ENCODE measurements at places on chromosomes 7 and 10. TPM values are rescaled to one million over a fixed set of nuclear protein-coding genes. Genes with fewer than 3 reads are reported as not detected.

The CYP2C9 gene
- not detected for total RNA-seq

The RARRES2 gene
- not detected for total RNA-seq

The ZCCHC24 gene
- 0.74 TPM for total RNA-seq

The NPY gene
- total RNA-seq, result not detected

The DENND2A gene
- not detected for total RNA-seq

The C10orf67 gene
- 0.20 TPM for total RNA-seq

The WBP1L gene
- 35.2 TPM for total RNA-seq

The ATOH7 gene
- not detected for total RNA-seq

The OR2A1 gene
- total RNA-seq, result not detected

The UCMA gene
- total RNA-seq, result not detected

The TRIM50 gene
- total RNA-seq, result not detected

The CFAP69 gene
- not detected for total RNA-seq

The CYP3A5 gene
- not detected for total RNA-seq

The PTN gene
- total RNA-seq, result not detected

The TEX36 gene
- total RNA-seq, result not detected

The GARIN1A gene
- 3.4 TPM for total RNA-seq

The MICU1 gene
- 34.2 TPM for total RNA-seq

The LEP gene
- not detected for total RNA-seq

The CYP26C1 gene
- total RNA-seq, result not detected

The SPDYE5 gene
- total RNA-seq, result not detected

The CALN1 gene
- 0.20 TPM for total RNA-seq
